ENCODE measurements at places on chromosomes 2 and 18. TPM values are rescaled to one million over a fixed set of nuclear protein-coding genes. Genes with fewer than 3 reads are reported as not detected.

TWIST2 gene
- total RNA-seq, result 45.2 TPM

SLC14A1 gene
- 27.6 TPM for total RNA-seq

SALL3 gene
- total RNA-seq, result not detected

ADAM23 gene
- total RNA-seq, result 8.2 TPM

OLA1 gene
- total RNA-seq, result 88.9 TPM

C2orf76 gene
- 12.2 TPM for total RNA-seq

OBSL1 gene
- total RNA-seq, result 37.8 TPM

CLEC4F gene
- not detected for total RNA-seq

DNAJC5G gene
- not detected for total RNA-seq

CCDC178 gene
- 0.28 TPM for total RNA-seq

CRYGD gene
- total RNA-seq, result not detected

ADNP2 gene
- total RNA-seq, result 10.5 TPM

STPG4 gene
- total RNA-seq, result 0.37 TPM
